Cerebellar nuclear complex (tissue), 1 donor: ENCODE measurements at places on chromosomes 6 and 20.

GRCh38 chr6:127716465-127716864, 139.5 kb downstream of the C6orf58 start:
- DNase-seq = no peak

GRCh38 chr6:30881392-30882203, 2.7 kb upstream of the DDR1 start:
- DNase-seq = no peak

GRCh38 chr6:168284187-168284586, 35.4 kb downstream of the DACT2 start:
- no peak for DNase-seq

DNA sequence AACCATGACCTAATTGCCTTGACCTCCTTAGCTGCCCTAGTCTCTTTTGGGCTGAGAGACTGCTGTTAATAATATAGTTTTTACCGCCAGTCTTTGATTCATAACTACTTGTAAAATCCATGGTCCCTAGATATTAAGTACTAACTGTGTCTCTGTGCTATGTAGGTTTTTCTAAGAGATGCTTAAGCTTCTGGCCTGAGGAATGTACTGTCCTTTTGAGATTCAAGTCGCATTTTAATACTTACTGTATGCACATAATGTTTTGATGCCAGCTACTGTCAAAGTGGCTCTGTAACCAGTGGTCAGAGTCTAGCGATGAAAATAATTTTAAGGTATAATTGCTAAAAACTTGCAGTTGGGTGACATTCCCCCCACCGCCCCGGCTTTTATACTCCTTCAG, 2.1 kb downstream of the AKAP12 start:
- no peak for DNase-seq

- DNase-seq = no peak
Measured at GRCh38 chr20:58511861-58512260, 3.3 kb downstream of the APCDD1L start.

- DNase-seq = no peak
Measured at GRCh38 chr20:17693444-17694001, 6.2 kb upstream of the BANF2 start.

DNA sequence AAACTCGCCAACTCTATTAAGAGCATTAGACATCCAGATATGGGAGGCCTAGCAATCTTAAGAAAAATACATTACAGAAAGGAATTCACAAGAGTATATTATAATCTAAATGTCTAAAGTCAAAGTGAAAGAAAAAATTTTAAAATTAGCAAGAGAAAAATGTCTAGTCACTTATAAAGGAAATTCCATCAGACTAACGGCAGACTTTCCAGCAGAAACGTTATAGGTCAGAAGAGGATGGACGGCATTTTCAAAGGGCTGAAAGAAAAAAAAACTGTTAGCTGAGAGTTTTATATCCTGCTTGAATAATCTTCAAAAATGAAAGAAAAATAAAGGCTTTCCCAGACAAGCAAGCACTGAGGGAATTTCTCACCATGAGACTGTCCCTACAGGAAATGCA, 269.0 kb downstream of the HDGFL1 start:
- no peak for DNase-seq

- DNase-seq = no peak
Measured at GRCh38 chr20:36313476-36313875, 7.3 kb downstream of the DLGAP4 start.

DNA sequence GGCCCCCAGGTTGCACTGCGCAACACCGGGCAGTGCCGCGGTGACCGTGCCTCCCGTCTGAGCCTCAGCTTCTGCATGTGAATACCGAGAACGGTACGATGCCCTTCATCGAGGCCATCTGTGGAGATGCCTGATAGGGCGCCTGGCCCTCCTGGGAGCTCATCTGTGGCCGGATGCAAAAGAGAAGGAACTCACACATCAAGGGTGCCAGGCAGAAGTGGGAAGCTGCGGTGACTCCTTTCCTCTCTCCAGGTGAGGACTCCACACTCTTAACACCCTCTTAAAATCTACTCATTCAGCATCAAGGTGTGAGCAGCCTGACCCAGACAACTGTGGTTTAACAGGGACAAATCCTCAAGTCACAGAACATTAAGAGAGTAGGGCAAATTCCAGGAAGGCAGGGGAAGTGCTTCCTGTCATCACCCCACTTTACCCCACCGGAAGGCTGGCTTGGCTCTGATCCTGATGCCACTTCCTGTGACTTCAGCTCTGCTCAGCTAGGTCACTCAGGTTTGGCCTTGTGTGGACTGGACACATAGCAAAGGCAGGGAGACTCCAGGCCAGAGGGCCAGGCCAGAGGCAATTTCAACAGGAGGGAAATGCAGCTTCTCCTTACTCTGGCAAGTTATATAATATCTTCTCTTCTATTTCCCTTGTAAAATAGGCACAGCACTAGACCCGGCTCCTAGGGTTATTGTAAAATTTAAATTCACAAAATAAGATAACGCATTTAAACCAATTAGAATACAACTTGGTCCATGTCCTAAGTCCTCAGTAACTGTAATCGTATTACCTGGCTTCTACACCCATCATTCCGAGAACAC, 69.4 kb downstream of the CPNE5 start:
- no peak for DNase-seq

DNA sequence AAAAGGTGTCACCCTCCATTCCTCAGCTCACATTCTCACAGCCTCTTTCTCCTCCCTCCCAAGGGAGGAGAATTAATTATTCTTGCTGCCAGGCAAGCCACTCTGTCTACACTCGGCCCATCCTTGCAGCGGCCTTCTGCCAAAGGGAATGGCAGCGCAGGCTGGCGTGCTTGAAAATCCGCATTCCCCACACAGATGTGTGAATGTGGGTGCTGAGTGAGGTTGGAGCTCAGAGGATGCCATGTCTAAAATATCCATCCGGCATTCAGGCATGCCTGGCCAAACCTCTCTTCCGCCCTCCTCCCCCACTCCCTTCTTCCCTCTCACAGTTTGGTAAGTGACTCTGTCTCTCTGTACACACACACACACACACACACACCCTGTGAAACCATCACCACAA, 27.7 kb downstream of the PNPLA1 start:
- no peak for DNase-seq

GRCh38 chr20:33915726-33916331, 77.9 kb upstream of the RALY start:
- DNase-seq = no peak

GRCh38 chr6:102942206-102942605, 1548.7 kb downstream of the GRIK2 start:
- no peak for DNase-seq

GRCh38 chr6:99604166-99605073, 2.2 kb upstream of the PRDM13 start:
- DNase-seq = no peak

DNA sequence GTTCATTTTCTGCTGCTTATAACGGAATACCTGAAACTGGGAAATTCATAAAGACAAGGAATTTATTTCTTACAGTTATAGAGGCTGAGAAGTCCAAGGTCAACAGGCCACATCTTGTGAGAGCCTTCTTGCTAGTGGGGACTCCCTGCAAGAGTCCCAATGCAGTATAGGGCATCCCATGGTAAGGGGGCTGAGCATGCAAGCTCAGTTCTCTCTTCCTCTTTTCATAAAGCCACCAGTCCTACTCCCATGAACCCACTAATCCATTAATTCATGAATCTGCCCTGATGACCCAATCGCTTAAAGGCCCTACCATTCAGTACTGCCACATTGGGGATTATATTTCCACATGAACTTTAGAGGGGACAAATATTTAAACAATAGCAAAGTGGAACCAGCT, 26.5 kb downstream of the CYB5R4 start:
- no peak for DNase-seq

- DNase-seq = no peak
Measured at GRCh38 chr20:59125836-59126235, 37.8 kb upstream of the ZNF831 start.

DNA sequence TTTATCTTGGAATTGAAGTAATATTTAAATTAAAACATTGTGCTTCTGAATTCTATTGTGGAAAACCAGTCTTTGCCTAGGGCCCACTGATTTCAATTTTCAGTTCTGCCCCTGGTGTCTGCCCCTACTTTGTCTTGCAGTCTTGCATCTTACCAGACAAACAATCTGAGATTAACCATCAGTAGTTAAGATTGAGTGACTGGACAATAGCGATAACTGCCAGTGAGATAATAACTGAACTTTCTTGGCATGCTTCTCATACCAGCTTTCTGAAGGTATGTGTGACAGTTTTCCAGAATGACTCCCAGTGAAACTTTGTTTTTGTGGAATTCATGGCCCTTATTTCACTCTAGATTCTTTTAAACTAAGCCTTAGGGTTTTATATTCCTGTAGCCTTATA, 53.5 kb downstream of the KCNQ5 start:
- no peak for DNase-seq

- no peak for DNase-seq
Measured at GRCh38 chr20:52372169-52372568, 180.6 kb upstream of the ZFP64 start.

- DNase-seq = no peak
Measured at GRCh38 chr6:157410045-157410444, 29.1 kb downstream of the ZDHHC14 start.

DNA sequence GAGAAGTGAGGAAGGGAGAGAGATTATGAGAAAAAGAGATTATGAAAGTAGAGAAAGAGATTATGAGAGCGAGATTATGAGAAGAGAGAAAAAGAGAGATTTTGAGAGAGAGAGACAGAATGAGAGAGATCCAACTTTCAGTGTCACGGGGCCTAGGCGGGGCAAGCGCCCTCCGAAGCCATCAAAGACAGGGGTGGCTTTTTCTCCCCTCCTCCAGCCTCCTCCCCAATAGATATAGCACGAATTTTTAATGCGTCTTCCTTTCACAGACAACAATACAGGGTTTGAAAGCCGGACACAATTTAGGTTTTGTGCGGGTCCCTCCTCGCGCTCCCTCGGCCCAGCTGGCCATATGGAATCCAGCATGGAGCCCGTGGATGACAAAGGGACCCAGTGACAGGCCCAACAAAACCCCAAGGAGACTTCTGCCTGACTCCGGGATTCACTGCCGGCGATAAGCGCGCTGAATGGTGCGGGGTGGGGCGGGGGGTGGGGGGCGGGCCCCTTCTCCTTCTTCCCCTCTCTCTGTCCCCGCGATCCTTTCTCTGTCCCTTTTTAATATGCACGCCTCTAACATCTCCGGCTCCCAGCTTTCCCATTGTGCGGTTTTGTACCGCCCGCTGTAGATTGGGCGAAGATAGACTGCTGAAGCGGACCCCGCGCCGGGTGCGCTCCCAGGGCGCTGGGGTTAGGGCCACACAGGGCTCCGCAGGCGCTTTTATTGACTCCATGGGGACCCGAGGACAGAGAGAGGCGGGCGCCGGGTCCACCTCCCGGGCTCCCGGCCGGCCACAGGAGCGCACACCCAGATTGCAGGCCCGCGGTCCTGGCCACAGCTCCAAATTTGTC, 5.4 kb downstream of the NKX2-2 start:
- DNase-seq = no peak

DNA sequence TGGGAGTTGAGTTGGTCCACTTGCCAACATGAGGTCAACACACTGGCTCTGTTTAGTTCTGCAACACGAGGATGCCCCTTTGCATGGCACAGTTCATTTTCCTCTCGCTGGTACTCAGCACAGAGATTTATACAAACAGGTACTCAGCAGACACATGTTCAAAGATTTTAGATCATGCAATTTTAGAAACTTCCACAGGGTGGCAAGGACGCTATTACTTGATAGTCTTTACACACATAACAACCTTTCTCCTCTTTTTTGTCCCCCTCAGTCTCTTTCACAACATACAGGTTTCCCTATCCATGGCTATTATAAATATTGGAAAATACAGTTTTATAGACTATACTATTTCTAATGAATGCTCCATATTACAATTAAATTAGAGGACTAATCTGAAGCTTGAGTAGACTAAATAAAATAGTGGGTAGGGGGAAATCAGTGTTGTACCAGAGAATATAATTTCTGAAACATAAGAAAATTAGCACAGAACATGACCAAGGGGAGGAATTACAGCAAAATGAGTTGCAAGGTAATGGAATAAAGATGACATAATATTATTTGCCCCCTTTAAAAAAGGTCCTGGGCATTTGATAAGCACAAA, 331.8 kb upstream of the BTBD3 start:
- DNase-seq = no peak

DNA sequence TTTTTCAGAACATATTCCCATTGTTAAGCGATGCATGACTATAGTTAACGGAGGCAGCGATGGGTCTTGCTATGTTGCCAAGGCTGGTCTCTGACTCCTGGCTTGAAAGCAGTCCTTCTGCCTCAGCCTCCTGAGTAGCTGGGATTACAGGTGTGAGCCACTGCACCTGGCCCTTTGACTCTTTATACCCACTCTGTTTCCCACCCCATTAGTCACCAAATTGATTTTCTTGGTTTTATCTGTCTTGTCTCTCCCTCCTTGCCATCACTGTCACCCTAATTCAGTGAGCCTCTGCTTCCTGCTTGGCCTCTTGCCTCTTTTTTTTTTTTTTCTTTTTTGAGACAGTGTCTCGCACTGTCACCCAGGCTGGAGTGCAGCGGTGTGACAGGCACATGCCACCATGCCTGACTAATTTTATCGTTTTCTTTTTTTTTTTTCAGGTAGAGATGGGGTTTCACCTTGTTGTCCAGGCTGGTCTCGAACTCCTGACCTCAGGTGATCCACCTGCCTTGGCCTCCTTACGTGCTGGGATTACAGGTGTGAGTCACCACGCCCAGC, 31.3 kb downstream of the ZFAND3 start:
- DNase-seq = no peak

DNA sequence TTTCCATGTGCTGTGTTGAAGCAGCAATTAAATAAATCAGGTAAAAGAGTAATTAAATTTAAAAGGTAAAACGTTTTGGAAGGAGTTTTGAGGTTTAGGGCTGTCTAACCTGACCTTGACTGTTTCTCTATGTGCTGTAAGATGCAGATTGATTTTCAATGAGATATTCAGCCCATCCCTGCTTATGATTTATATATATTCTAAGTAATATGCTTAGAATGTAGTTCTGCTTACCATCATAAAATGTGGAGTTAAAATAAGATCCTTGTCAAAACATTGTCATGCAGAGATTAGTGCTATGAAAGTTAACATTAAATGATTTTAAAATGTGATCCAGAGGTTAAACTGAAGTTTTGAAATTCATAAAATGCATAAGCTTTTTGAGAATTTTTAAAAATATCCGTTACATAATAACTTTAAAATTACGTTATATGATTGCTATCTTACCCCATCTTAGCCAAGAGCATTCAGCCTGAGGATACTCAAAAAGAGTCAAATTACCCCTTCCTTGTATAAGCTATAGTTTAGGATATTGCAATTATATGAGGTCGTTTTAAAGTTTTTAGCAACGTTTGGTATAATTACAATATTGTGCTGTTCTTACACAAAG, 122.5 kb downstream of the MTHFD1L start:
- DNase-seq = no peak

DNA sequence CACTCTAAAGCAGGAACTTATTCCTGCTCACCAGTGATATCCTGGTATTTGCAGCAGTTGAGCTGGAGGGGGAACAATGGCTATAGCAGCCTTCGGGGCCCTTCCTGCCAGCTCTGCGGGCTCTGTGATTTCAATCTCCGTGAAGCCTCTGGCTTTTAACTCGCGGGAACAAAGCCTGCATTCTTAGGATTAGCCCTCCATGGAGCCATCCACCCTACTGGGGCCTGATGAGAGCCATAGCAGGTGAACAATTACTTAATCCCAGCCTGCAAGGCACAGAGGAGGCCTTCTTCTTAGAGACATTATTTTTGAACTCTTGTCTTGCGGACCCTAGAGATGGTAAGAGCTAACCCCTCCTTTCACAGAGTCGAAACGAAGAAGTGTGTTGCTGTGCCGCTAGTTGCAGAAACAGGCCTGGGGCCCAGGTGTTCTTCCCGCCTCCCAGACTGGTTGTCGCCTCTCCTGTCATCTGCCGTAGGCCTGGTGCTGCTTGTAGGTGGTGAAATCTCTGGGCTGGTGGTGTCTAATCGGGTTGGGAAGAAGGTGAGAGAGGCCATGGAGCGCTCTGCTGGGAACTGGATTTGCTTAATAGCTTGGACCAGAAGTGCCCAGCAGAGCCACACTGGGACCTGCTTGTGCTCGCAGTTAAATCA, 9.7 kb downstream of the GHRH start:
- DNase-seq = no peak
